ENCODE measurements at places on chromosomes 6 and 20.

GRCh38 chr6:11324453-11325015 lies 92.1 kb upstream of the NEDD9 start:
- DNase-seq = no peak

DNA sequence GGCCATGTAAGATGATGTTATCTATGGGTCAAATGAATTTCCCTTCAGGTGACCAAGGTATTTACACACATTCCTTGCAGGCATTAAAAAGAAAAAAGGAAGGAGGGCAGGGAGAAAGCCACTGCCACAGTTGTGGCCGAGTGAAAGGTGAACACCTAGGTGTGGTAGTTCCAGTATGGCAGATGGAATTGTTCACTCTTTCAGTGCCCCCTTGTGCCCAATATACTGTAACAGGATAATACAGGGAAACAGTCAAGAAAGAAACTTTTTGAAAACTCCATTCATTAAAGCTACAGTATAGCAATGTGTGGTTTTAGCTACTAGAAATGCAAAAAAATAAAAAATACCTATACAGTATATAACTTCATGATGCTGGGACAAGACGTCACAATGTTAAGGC lies 52.1 kb downstream of the BMP2 start:
- no peak for DNase-seq

GRCh38 chr20:56072165-56072564 lies 66.8 kb upstream of the CBLN4 start:
- no peak for DNase-seq

GRCh38 chr20:19486446-19486845 lies 271.6 kb upstream of the RIN2 start:
- DNase-seq = no peak

DNA sequence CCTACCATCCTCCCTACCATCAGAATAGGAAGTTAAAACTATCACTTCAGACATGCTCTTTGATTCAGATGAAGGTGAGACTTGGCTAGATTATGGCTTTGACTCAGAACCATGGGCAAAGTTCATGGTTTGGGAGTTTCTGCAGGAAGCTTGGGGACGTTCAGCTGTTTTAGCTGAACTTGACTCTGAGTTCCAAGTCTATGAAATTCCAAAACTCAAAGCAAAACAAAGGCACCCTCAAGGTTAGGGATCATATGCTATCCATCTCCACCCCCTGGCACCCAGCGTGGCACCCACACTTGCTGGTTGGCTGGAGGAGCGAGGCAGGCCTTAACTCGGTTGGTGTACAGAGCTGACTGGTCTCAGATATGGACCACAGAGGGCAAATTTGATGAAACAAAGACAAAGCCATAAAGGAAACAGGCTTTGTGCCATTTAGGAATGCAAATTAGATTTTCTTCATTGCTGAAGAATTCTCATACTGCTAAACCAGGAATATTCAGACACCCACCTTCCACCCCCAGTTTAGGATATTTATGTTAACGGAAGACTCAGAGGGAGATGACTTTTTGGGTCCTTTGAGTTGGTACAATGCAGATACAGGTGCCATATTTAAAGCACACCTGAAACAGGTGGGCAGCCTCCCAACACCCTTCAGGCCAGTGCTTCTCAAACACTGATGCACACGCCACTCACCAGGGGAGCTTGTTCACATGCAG lies 88.4 kb upstream of the SLC22A16 start:
- DNase-seq = no peak

DNA sequence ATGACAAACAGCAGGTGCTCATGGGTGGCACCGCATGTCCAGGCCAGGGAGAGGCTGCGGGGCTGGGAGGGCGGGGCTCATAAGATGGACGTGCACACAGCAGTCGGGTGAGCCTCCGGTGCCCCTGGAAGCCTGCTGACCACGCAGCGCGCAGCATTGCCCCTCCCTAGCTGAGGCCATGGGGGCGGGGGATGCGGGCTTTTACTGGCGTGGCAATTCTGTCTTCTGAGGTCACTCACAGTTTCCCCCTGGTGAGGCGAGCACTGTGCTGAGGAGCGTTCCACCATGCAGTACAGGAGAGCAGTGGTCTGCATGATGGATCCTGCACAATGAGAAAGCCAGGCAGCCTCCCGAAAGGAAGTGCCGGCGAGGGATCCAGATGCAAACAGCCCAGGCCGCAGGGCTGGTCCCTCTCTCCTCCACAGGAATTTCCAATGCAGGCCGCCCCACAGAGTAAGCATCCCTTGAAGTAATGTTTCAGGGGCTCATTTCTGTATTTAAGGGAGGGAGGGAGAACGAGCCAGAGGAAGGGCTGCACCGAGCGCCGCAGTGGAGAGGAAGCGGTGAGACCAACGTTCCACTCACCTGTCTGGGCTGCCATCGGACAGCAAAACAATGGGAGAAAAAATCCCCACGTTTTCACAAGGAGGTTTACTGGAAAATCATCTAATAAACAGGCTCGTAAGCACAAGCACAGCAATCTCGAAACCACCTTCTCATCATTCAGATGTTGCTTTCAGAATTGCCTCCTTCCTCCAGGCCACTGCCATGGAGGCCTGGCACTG lies 56.0 kb downstream of the IRF4 start:
- peak; percentile 39 for DNase-seq

- no peak for DNase-seq
Measured at GRCh38 chr6:10550764-10551163, 29.6 kb downstream of the GCNT2 start.

- DNase-seq = no peak
Measured at GRCh38 chr6:37695857-37696219, 1.8 kb downstream of the MDGA1 start.

DNA sequence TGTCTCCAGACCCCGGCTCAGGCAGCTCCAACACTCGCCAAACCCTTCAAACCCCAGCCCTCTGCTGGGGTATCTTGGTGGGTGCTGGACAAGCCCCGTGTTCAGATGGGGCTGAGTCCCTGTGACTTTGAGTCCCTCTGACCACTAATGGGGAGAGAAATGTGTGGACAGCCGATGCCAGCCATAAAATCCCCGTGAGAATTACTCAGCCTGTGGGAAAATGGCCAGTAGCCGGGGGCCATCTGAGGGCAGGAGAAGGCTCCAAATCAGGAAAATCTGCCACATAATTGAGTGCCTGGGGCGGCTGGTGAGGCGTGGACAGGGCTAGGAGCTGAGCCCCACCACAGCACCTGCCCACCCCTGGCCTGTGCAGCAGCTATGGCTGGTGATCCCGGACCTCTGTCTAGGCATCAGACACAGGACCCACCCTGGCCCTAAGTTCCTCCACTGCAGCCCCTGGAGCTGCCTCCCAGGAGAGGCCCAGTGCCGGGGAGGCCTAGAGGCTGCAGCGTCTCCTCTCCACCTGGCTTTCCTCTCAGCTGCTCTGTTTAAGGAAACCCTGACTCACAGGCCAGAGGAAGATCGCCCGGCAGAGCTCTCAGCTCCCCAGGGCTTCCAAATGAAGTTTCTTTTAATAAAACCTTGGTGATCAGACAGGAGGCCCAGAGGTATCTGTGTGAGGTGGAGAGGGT lies 53.7 kb upstream of the SLCO4A1 start:
- DNase-seq = no peak

DNA sequence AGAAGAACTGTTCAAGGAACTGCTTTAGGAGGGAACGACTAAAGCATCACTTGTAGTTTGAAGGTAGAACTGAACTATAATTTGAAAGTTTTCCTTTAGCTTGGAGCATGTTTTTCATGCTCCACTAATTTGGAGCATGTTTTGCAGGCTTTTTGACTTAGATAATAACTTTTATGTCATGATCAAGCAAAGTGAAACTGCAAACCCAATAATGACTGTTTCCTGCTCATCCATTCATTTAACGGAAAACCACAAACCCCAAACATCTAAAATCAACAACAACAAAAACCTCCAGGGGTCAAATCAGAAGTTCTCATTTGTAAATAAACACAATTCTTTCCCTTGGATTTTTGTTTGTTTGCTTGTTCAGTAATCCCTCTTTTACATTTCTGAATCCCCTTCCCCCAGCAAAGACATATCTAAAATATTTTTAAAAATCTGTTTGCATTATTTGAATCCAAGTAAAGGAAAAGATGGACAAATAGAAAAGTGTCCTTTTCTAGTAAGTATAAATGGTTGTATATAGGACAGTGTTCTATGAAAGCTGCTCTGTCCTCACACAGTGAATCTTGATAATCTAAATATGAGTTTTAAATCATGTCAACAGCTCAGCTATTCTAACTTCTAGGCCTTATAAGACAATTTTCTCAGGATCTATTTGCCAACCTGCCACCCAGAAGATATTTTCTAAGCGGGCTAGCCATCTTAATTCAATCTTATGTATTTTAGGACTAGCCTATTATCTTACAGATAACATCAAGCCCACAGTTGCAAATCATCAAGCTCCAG lies 2.6 kb downstream of the SIM1 start:
- no peak for DNase-seq

- no peak for DNase-seq
Measured at GRCh38 chr6:167497428-167498056, 172.7 kb downstream of the TTLL2 start.

GRCh38 chr20:22080985-22081384 lies 375.5 kb downstream of the PAX1 start:
- DNase-seq = no peak

DNA sequence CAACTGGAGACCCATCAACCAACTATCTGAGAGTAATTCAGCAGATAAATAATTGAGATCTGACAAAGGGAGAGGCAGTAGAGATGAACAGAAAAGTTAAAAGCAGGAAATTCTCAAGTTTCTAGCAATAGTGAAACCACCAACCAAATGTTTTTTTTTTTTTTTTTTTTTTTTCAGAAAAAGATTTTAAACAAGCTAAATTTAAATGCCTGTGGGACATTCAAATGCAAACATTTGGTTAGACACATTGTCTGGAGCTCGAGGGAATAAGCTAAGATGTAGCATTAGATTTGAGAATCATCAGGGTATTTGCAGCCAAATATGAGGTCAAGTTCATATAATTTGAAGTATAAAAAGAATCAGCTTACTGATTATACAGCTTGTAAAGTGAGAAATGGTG lies 16.4 kb downstream of the RANBP9 start:
- no peak for DNase-seq

DNA sequence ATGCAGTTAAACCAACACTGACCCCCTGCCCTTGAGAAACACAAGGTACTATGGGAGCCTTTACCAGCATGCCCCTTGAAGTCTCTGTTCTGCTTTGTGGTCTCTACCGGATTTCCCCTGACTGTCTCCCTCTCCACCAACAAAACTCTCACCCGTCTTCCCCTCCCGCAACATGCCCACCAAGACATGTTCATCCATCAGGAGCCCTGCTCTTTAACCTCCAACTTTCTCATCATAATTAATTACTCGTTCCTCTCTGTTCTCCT lies 1.1 kb downstream of the ZNF165 start:
- DNase-seq = no peak

GRCh38 chr20:50658804-50659380 lies 32.5 kb downstream of the RIPOR3 start:
- no peak for DNase-seq

GRCh38 chr6:74431873-74432580 lies 736.0 kb downstream of the CD109 start:
- DNase-seq = no peak

DNA sequence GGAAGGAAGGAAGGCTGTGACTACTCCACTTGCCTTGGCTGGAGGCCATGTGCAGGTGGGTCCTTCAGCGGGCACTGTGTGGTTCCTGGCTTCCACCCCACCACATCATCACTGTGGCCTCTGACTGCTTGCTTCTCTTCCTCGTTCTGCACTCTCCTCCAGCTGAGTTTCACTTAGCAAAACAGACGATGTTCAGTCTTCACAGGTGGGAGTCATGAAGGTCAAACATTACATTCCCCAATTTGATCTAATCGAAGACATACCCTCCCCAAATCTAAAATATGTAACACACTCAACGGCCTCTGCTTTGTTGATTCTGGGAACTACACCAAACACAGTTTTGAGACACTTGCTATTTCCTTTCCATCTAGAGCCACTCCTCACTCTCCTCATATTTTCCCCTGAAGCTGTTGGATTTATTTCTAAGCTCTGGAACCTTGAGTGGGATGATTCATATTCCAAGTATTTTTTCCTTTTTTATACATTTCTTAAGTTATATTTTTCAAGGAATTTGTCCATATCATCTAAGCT lies 132.5 kb upstream of the FOXA2 start:
- no peak for DNase-seq

DNA sequence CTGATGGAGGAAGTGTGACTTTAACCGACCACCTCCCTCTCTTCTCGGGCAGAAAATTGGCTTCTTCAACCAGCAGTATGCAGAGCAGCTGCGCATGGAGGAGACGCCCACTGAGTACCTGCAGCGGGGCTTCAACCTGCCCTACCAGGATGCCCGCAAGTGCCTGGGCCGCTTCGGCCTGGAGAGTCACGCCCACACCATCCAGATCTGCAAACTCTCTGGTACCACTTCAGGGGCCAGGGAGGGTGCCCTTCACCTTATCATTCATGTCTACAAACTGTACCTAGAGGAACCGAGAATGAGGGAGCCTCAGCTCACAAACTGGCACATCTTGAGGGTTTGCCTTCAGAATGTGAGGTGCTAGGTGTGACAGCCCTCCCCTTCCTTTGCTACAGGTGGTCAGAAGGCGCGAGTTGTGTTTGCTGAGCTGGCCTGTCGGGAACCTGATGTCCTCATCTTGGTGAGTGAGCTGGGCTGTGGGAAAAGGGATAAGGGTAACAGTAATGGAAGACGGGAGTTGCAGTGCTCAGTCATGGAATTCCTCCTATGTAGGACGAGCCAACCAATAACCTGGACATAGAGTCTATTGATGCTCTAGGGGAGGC lies 18.6 kb downstream of the ABCF1 start:
- DNase-seq = no peak

DNA sequence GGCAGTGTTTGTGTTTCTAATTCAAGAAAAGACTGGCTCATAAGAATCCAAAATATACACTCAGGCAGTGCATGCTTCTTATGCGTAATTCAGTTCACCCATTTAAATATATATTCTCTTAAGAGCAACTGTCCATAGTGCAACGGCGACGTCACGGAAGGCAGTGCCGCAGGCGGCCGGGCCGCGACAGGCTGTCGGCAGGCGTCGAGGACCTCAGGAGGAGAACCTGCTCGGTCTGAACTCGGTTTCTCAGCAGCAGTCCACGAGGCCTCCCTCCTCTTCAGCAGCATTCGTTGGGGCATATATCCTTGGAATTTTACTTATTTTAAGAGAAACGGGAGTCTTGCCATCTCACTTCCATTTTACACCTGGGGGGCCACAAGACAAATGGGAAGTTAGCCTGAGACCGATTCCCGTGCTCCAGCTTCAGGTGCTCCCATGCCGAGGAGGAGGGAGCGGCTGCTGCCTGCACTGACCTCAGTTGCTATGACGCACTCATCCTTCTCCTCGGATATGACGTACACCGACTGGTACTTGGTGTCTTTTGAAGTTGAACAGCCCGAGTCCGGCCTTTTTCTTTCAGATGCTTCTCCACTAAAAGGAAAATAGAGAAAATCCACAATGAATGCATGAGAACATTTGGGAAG lies 8.2 kb downstream of the DLL1 start:
- no peak for DNase-seq

GRCh38 chr20:61837200-61837599 lies 228.5 kb downstream of the TAF4 start:
- DNase-seq = no peak

GRCh38 chr6:131036601-131037000 lies 26.4 kb downstream of the EPB41L2 start:
- no peak for DNase-seq
